ENCODE measurements at places on chromosomes 6 and 20. TPM values are rescaled to one million over a fixed set of nuclear protein-coding genes. Genes with fewer than 3 reads are reported as not detected.

The RIPOR3 gene
- 4.1 TPM for polyA plus RNA-seq

The MICB gene
- polyA plus RNA-seq: 2.6 TPM

The FAM209B gene
- polyA plus RNA-seq: 0.39 TPM

The PCK1 gene
- polyA plus RNA-seq: 0.19 TPM

The BHLHE23 gene
- not detected for polyA plus RNA-seq

The C6orf15 gene
- polyA plus RNA-seq: not detected

DNA sequence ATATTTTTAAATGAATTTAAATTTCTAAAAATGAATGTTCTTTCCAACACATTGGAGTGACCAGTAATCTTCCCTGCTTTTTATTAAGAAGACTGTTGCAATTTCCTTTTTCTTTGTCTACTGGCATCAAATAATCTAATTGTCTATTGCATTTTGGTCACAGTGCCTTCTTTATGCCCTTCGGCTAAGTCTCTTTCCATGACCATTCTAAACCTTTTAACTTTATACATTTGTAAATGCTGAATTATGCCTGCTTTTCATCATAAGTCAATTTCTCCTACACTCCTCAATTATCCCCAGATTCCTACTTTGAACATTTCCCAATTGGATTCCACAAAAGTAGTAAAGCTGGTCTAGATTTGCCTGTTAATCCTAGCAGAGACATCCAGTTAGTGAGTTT lies 69.1 kb upstream of the HSF2 start:
- no peak for DNase-seq

- no peak for DNase-seq
Observed at GRCh38 chr6:2007165-2007564, 238.2 kb downstream of the GMDS start.

GRCh38 chr6:151699719-151700118 lies 107.8 kb upstream of the ESR1 start:
- no peak for DNase-seq

GRCh38 chr6:121666814-121667213 lies 231.4 kb downstream of the GJA1 start:
- DNase-seq: no peak

DNA sequence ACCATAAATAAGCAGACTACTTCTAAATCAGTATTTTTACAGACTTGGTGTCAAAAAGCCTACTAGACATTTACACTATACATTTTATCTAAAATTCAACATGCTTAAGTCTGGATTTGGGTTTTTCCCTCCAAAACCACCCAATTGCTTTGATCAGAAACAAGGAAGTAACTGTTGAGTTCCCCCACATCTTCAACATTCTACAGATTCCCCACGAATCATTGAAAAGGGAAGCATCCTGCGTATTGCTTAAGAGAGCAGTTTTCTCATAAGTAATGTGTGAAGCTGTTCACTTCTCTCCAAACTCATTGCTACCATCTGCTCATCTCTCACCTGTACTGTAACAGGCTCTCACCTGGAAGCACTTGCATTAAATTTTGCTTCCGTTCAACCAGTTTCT lies 36.4 kb upstream of the RNF144B start:
- no peak for DNase-seq

DNA sequence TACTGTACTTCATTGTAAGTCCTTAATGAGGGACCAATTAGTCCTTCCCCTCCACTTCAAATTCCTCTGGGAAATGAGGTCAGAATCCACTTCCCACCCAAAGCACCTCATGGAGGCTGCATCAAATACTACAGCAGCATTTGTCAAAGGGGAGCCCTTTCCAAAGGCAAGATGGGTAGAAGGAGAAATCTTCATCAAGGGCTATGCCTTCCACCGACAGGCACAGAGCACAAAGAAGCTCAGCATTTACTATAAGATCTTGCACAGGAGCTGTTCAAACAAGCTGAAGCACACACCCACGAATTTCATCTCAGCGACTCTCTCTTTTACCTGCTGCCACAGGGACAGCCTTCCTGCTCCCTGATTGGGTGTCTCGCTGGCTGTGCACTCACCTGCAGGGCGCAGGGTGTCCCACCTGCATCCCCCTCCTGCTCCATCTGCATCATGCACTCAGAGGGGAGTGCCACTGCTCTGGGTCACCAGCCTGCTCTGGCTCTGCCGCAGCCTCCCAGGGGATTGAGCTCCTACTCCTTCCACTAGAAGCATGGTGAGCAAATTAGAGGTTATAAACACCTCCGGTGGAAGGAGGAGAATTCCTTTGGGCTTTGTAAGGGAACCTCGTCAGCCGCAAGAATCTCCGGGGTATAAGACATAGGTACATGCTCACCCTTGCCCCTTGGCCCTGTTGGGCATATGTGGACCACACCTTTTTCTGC lies 164.5 kb downstream of the ATXN1 start:
- DNase-seq: no peak

GRCh38 chr20:51732096-51732791 lies 35.9 kb downstream of the ATP9A start:
- peak; percentile 51 for DNase-seq

DNA sequence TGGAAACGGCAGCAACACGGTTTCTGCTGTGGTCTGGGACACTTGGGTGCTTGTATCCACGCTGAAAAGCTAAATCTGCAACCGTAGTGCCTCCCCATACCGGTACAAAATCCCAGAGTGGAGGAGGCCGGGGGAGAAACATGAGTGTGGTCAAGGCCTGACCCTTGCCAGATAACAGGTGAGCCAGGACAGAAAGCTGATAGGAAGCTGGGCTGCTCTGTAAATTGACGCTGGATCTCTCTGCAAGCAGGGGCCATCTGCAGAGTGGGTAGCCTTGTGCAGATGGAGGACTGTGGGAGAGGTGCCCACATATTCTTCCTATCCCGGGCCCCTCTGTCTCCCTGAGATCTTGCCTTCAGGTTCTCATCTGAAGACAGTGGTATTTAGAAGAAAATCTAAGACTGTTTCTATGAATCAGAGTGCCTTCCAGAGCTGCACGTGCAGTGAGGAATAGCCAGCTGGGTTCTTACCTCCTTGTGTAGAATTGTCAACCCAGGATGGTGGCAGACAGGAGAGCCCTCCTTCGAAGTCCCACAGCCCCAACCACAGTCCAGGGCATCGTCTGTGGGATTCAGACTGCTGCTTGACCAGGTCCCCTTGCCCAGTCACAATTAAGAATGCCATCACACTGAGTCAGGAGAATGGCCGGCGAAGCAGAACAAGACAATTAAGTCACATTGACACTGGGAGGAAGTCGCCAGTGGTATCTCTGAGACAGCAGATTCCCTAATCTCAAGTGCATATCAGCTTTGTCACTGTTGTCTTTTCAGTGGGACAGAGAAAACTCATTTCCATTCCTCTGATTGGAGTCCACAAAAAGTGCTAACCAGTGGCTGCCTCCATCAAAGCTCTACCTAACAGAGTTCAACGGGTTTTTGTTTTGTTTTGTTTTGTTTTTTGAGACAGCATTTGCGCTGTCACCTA lies 100.0 kb upstream of the RIPOR2 start:
- DNase-seq: no peak

GRCh38 chr6:56270812-56271441 lies 23.5 kb upstream of the COL21A1 start:
- no peak for DNase-seq

DNA sequence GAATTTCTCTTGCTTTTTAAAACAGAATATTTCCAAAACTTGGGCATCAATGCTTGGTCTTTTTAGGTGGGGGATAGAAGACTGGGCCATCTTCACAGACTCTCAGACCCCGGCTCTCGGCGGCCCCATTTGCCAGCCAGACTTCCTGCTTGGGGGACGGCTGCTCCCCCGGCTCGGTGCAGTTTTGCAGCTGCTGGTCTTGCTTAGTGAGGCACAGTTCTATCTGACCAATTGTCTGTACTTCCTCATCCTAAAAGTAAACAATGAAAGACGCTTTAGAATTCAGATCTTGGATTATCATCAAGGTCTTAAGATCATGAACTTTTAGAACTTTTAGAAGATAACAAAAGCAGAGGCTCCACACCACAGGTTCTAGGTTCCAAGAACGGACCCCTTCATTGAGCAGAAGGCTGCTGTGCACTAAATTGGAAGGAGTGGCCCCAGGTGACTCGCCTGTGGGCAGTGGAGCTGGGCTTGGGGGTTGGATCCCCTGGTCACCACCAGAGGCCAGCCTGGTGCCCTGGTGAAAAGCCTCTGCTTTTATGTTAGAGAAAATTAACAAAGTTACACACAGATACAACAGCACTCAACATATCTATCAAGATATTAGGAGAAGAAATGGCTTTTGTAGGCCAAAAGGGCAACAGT lies 26.7 kb downstream of the RNASET2 start:
- no peak for DNase-seq

All from right lung (tissue), 10 donors.